ENCODE measurements at places on chromosomes 3 and 15. TPM values are rescaled to one million over a fixed set of nuclear protein-coding genes. Genes with fewer than 3 reads are reported as not detected.
A peak's percentile ranks its signal among the peaks of the same experiment; 100 is the strongest.

MAN2C1 gene
- 229 TPM for total RNA-seq

GRCh38 chr3:138417559-138417982, 16.8 kb upstream of the ESYT3 start:
- peak; percentile 83 for DNase-seq

GRCh38 chr15:68512598-68512997, 66.2 kb upstream of the CORO2B start:
- no peak for DNase-seq

CD200R1L gene
- total RNA-seq = not detected

DNA sequence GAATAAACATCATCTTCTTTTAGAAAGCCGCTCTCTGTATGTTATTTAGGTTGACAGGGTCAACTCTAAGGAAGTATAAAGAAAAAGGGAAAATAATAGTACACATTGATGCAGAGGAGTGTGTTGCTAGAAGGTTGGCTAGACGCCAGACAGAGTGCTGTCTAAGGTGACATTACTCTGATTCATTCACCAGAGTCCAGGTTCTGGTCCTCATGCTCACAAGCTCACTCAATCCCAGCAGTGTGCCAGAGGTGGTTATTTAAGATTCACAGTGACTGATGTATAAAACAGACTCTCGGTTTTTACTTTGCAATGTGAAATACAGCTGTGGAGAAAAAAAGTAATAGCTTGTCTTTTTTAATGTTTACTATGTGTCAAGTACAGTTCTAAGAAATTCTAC, 1.7 kb downstream of the CFAP44 start:
- DNase-seq = no peak

UCN2 gene
- not detected for total RNA-seq

DNA sequence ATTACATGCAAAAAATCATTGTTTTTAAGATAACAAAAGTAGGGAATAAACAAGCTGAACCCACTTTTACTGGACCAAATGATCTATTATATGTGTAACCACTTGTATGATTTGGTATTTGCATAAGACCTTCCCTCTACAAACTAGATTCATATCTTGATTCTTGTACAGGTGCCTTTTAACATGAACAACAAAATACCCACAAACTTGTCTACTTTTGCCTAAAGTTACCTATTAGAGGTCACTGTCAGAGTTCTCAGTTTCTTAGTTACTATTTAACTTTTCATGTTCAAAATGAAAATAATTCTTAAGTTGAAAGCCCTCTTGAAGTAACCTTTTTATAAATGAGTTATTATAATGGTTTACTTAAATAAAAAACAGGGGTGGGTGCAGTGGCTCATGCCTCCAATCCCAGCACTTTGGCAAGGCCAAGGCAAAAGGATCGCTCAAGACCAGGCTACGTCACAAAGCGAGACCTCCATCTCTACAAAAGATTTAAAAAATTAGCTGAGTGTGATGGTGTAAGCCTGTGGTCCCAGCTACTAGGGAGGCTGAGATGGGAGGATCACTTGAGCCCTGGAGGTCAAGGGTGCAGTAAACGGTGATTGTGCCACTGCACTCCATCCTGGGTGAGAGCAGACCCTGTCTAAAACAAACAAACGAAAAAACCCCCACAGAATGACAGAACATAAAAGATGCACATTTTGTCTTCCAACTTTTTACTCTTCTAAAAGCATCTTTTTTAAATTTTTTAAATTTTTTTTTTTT, 16.0 kb downstream of the ACTR8 start:
- no peak for DNase-seq

DNA sequence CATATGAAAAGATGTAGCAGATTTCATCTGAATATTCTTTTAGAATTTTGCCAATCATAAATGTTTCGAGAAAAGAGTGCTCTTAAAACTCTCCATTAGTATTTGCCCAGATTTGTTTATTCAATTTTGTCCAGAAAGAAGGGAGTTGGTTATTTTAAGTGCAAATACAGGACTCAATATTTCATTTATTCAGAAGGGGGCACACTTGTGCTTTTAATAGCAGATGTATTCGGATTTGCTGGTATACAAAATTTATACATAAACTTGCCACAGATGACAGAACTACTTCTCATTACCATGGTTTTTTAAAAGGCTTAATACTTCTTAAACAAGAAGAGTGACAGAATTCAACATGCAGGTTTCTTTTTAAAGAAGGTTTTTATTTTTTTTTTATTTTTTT, 69.8 kb upstream of the GRM7 start:
- no peak for DNase-seq

All from mucosa of gallbladder (tissue), 1 donor.